Osteoblast (primary cell): ENCODE measurements at places on chromosomes 16 and 17. TPM values are rescaled to one million over a fixed set of nuclear protein-coding genes. Genes with fewer than 3 reads are reported as not detected.

Gene ZFP1
- 12.7 TPM in 2 replicates for total RNA-seq

DNA sequence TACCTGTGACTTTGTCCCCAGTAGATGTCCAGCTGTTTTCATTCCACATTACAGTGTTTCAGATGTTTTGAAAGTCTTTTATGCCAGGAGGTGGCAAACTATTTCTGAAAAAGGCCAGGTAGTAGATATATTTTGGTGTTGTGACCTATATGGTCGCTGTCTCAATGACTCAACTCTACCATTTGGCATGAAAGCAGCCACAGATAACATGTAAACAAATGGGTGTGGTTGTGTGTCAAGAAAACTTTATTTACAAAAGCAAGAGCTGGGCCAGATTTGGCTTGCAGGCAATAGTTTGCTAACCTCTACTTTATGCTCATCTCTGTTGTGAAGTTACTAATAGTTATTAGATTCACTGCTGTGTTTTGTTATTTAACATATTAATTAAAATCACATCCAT lies 728.7 kb upstream of the EEF2KMT start:
- no peak for DNase-seq

Gene HEATR9
- total RNA-seq, result not detected in 2 replicates

Gene DPEP3
- total RNA-seq, result not detected in 2 replicates

- peak; percentile 72 for DNase-seq
These were observed 402.7 kb upstream of the TNRC6C start for GRCh38 chr17:77555741-77556291.

GRCh38 chr17:77374170-77374936 lies 233.6 kb downstream of the SEC14L1 start:
- DNase-seq, result peak; percentile 99

Gene ST6GALNAC1
- total RNA-seq, result 0.72 TPM in 1 of 2 replicates, not detected in the other

Gene FADS6
- not detected in 2 replicates for total RNA-seq

DNA sequence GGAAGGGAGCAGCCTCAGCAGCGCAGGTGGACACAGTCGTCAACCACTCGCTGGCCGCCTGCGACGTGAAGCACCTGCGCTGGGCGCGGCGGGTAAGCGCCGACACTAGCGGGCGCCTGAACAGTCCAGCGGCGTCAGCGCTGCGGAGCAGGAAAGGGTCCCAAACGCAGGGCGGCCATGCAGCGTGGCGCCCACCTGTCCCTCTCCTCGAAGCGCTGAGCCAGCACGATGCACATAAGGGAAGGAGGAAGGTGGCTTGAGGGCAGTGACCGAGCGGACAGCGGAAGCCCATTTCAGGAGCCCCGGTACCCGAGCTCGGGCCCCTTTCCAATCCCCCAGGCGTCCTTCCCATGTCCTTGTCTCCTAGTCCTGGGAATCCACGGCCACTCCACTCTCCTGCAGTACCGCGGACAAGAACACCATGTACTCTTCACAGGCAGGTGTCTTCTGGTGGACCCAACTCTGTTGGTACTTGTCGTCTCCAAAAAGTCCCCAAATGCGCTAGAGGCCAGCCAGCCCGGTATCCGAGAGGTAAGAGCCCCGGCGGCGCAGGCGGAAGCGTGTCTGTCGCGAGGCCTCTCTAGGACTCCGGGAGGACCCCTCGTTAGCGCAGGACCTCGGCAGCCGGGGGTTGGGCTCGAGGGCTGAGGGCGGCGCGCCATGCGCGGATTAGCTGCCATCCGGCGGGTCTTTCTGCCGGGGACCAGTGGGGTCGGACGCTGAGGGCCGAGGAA lies 14.4 kb downstream of the ZNF232 start:
- peak; percentile 71 for DNase-seq

Gene GLIS2
- 5.0 and 5.4 TPM in 2 replicates for total RNA-seq

DNA sequence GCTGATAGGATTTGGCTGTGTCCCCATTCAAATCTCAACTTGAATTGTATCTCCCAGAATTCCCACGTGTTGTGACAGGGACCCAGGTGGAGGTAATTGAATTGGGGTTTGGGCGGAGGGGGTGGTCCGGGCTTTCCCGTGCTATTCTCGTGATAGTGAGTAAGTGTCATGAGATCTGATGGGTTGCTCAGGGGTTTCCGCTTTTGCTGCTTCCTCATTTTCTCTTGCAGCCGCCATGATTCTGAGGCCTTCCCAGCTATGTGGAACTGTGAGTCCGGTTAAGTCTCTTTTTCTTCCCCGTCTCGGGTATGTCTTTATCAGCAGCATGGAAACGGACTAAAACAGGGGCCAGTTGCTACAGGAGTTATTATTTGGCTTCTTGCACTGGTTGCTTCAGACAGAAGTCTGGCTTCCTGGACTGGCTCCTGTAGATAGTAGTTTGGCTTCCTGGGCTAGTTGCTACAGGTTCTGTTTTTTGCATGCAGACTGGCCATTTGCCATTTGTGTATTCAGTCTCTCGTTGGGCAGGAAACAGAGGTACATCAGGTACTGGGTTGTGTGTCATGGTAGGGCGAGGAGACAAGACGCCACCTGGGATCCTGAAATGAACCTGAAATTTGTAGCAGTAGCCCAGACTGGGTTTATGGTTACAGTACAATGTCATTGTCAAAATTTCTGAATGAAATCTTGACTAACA lies 32.6 kb downstream of the CNTNAP4 start:
- DNase-seq, result peak; percentile 31

DNA sequence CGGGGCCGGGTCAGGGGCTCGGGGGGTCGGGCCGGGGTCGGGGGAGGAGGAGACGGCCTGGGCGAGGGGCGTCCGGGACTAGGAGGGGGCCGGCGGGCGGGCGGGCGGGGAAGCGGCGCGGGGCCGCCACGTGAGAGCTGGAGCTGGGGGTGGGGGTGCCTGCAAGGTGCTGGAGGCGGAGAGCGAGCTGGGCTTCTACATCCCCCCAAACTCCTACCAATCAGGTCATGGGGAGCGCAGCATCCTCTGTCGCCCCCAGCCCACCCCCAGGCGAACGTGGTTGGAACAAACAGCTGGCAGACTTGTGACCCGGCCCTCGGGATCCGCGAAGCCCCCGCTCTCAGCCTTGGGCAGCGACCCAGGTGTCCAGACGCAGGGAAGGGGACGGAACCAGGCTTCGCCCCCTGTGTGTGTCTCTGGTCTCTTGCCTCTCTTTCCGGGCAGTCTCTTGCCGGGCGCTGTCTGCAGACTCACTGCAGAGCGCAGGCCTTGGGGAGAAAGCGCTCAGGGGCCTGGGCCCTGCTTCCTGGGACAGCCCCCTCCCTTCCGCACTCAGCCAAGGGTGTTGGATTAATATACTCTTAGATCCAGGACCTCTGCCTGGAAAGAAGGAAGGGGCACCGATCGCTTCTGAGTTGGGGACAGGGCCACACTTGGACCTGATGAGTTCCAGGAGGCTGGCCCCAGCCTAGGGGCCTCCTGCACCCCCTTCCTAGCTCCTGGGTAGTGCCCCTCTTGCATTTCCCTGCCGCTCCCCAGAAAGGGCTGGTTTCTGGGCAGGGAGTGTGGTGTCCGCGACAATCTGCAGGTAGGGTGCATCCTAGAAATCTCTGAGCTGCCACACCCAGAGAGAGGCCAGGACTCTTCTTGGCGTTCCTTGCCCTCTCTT lies 722 bp downstream of the RASL10B start:
- DNase-seq, result peak; percentile 89

Gene CCDC40
- 8.3 and 11.8 TPM in 2 replicates for total RNA-seq

DNA sequence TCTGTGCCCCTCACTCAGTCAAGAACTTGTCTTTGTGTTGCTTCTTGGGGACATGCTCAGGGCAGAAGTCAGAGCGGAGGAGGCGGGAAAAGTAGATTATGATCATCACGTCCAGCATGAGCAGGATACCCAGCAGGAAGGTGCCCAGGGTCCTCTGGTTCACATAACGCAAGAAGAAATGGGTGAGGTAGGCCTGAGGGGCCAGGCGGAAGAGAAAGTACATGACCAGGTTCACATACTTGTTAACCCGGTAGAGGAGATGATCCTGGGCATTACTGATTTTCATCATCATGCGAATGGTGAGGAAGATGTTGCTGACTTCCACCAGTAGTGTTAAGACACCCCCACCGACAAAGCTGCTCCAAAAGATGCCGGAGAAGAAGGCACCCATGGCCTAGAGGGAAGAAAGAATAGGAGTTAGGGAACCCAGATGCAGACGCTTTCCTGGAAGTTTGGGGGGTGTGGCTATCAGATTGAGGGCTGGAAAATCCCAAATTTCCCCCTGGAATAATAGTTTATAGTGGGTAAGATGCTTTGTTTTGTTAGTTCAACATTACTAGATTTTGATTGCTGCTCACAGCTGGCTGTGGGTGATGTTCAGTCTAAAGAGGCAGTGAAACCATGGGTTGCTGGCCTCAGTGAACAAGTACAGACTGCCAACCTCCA lies 1.4 kb downstream of the TLCD1 start:
- DNase-seq, result peak; percentile 18

- no peak for DNase-seq
These were observed 210.0 kb downstream of the TMEM114 start for GRCh38 chr16:8380311-8380710.

Gene FAM117A
- 5.3 and 8.7 TPM in 2 replicates for total RNA-seq

DNA sequence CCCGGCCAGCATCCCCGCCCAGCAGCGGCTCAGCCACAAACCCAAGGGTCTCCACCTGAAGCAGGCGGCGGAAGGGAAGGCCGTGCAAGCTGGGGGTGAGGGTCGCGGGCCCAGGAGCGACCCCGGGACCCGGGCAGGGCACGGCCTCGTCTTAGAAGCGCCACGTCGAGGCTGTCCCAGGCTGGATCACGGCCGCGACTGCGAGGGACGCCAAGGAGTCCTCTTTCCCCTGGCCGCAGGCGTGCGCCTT lies 538 bp upstream of the CCNF start:
- no peak for DNase-seq

Gene TP53TG3C
- not detected in 2 replicates for total RNA-seq

- DNase-seq, result no peak
These were observed 208.9 kb downstream of the C16orf95 start for GRCh38 chr16:87108278-87108677.

Gene FLOT2
- 32.1 and 35.1 TPM in 2 replicates for total RNA-seq

DNA sequence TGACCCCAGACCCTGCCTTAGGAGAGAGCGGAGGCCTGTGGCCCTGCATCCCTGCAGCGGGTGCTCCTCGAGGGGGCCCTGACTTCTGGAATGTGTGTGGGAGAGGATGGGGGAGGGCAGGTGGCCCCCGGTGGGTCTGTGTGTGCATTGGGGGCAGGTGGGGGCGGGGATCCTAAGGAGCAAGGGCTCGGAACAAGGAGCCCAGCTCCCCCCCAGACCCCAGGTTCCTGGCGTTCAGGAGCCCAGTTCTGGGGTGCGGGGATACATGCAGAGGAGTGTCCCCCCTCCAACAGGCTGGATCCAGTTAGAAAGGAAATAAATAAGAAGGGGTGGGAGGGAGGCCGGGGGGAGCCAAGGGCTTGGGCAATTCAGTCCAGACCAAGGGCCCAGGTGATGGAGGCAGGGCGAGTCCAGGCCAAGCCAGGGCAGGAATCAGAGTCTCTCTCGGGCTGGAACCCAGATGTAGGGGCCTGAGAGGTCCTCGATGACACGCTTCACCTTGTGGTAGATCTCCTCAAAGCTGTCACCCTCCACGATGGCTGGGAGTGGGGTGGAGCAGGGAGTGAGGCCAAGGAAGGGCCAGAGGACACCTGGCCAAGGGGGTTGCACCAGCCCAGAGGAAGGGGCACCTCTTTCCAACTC lies 11.2 kb upstream of the ASGR1 start:
- DNase-seq, result peak; percentile 62

- peak; percentile 25 for DNase-seq
These were observed 1.5 kb upstream of the KIF19 start for GRCh38 chr17:74324521-74324920.

- DNase-seq, result peak; percentile 87
These were observed 1.4 kb downstream of the CHAD start for GRCh38 chr17:50467114-50467854.

- DNase-seq, result no peak
These were observed 68.0 kb downstream of the MED13 start for GRCh38 chr17:61996916-61997605.
